ENCODE measurements at places on chromosomes 3 and 15. TPM values are rescaled to one million over a fixed set of nuclear protein-coding genes. Genes with fewer than 3 reads are reported as not detected.

Gene BCL2A1
- 13.8 TPM for total RNA-seq

Gene APOD
- not detected for total RNA-seq

Gene IP6K1
- 41.0 TPM for total RNA-seq

Gene CCDC54
- total RNA-seq: not detected

GRCh38 chr3:42690191-42690590, 4.9 kb downstream of the KLHL40 start:
- peaks cover 2% of the 10 kb centered on the region for H3K4me1 ChIP-seq
- no peaks in the 10 kb centered on the region for H3K36me3 ChIP-seq
- no peak for DNase-seq
- H3K27ac ChIP-seq: no peak overlapping the region
- H3K27me3 ChIP-seq: peaks cover 25% of the 10 kb centered on the region

DNA sequence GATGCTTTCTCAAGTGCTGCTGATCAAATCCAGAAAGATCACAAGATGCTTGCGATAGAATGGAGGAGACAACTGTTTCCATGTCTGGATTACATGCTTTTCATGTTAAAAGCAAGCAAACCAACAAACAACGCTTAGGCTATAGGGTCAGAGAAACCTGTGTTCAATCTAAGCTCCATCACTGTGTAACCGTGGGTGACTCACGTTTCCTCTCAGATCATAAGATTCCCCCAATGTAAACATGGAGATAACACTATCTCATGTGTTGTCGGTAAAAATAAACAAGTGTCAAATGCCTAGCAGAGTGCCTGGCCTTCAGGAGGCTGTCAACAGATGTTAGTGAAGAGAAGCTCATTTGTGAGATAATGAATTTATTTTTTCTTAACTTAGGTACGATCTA, 907.8 kb downstream of the NTRK3 start:
- H3K4me1 ChIP-seq: no peaks in the 10 kb centered on the region
- DNase-seq: no peak
- H3K27ac ChIP-seq: no peak overlapping the region
- no peak overlapping the region for H3K4me3 ChIP-seq
- H3K27me3 ChIP-seq: no peaks in the 10 kb centered on the region

GRCh38 chr3:51942603-51943450, 664 bp downstream of the PARP3 start:
- H3K27ac ChIP-seq: peak overlapping the region; percentile 88
- peak overlapping the region; percentile 80 for H3K4me3 ChIP-seq
- DNase-seq: peak; percentile 82
- H3K4me1 ChIP-seq: peaks cover 40% of the 10 kb centered on the region

DNA sequence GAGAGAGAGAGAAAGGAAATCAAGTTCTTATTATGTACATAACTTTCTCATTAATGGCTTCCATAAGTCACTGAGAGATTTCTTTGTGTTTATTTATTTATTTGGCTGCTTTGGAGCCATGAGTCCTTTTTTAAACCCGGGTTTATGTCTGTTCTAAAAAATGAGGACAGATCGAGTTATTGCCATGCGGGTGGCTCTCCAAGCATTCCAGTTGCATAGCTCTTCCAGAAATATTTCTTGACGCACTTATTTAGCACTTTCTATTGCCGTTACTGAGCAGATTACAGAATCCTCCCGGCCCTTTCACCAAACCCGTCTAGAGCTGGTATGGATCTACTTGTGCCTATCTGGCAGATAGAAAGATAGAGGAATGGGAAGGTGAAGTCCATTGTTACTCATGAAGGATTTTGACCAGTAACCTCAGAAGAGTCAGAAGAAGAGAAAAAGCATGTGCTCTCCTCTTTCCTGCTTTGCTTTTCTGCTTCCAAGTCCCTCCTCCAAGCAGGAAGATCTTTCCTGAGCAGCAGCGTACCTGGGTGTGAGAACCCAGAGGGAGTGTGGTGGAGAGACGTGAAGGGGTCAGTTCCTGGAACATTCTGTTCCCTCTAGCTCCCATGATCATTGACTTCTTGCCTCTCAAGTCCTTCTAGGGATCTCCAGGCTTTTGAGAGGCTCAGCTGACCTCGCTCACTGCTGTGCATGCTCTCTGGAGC, 112.8 kb downstream of the LPP start:
- H3K4me1 ChIP-seq: peaks cover 3% of the 10 kb centered on the region
- peaks cover 1% of the 10 kb centered on the region for H3K36me3 ChIP-seq
- no peak overlapping the region for H3K27ac ChIP-seq
- no peak overlapping the region for H3K4me3 ChIP-seq
- DNase-seq: no peak

GRCh38 chr3:42340466-42340865, 69.9 kb downstream of the LYZL4 start:
- H3K4me1 ChIP-seq: peaks cover 2% of the 10 kb centered on the region
- H3K27me3 ChIP-seq: peaks cover 12% of the 10 kb centered on the region
- DNase-seq: no peak
- H3K27ac ChIP-seq: no peak overlapping the region
- no peaks in the 10 kb centered on the region for H3K36me3 ChIP-seq

DNA sequence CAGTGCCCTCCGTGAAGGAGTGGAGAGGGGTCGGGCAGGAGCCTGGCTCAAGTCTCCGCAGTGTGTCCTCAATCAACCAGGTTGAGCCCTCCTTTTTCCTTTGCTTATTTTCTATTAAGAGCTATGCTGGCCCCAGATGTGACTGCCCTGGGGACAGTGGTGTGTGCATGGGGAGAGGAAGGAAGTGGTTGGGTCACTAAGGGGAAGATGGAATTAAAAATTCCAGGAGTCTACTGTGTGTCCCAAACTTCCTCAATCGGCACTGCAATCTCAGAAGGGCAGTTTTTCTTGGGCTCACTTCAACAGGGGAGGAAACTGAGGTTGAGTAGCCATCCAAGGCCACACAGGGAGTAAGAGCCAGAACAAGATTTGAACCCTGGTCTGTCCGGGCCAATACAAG, 13.7 kb upstream of the GRIP2 start:
- H3K4me3 ChIP-seq: no peak overlapping the region
- peaks cover 8% of the 10 kb centered on the region for H3K4me1 ChIP-seq
- H3K27ac ChIP-seq: no peak overlapping the region
- peaks cover 31% of the 10 kb centered on the region for H3K27me3 ChIP-seq

DNA sequence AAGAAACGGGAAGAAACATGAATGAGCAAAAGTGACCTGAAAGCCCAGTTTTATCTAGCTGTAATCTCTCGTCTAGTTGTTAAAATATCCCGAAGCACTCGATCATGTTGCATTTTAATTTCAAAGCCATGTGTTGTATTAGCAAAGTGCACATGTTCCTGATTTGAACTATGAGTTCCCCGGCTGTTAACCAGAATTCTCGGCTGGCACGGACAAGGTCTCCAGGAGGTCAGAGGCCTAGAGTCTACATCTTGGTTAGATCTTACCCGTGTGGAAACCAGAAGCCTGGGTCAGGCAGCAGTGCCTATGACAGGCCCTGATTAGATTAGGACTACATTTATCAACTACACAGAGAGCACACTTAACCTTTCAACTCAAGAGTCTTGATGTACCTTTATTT, 195.8 kb downstream of the CDIN1 start:
- H3K36me3 ChIP-seq: no peaks in the 10 kb centered on the region
- H3K27me3 ChIP-seq: no peaks in the 10 kb centered on the region
- DNase-seq: no peak
- H3K27ac ChIP-seq: no peak overlapping the region
- no peak overlapping the region for H3K4me3 ChIP-seq

GRCh38 chr3:138051947-138052802, 42.2 kb downstream of the CLDN18 start:
- no peak overlapping the region for H3K27ac ChIP-seq
- H3K36me3 ChIP-seq: no peaks in the 10 kb centered on the region
- no peaks in the 10 kb centered on the region for H3K4me1 ChIP-seq

DNA sequence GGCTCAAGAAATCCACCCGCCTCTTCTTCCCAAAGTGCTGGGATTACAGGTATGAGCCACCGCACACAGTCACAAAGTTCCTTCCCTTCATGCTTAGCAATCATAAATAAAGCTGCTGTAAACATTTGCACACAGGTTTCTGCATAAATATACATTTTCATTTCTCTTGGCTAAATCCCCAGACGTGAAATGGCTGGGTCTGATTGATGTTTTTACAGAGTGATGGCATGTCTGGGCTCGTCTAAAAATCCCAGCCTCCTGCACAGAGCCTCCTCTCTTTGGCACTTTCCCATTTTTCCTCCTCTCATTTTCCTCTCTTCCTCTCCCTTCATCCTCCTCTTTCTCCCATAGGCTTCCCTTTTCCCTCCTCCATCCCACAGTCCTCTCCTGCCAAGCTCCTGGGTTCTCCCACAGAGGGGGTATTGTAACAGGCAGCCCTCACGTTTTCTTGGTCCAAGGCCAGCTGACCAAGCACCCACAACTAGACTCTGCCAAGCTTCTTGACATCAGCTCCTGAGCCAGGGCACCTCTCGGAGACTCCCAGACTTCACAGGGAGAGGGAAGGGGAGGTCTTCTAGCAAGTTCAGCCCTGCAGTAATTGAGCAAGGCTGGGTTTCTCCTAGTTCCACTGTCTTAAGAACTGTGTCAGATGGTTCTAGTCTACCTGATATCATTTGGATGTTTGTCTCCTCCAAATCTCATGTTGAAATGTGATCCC, 10.5 kb upstream of the PLA2G4E start:
- H3K27ac ChIP-seq: no peak overlapping the region
- DNase-seq: no peak
- peaks cover 6% of the 10 kb centered on the region for H3K4me1 ChIP-seq
- H3K36me3 ChIP-seq: no peaks in the 10 kb centered on the region
- peaks cover 32% of the 10 kb centered on the region for H3K27me3 ChIP-seq
- H3K4me3 ChIP-seq: no peak overlapping the region

- peaks cover 45% of the 10 kb centered on the region for H3K36me3 ChIP-seq
- H3K27ac ChIP-seq: no peak overlapping the region
- H3K27me3 ChIP-seq: no peaks in the 10 kb centered on the region
- peaks cover 15% of the 10 kb centered on the region for H3K4me1 ChIP-seq
These were observed 35.2 kb downstream of the BDH1 start for GRCh38 chr3:197520311-197521276.

- H3K27ac ChIP-seq: no peak overlapping the region
- no peaks in the 10 kb centered on the region for H3K4me1 ChIP-seq
- no peak for DNase-seq
- H3K36me3 ChIP-seq: no peaks in the 10 kb centered on the region
- H3K27me3 ChIP-seq: no peaks in the 10 kb centered on the region
These were observed 129.9 kb downstream of the ROBO2 start for GRCh38 chr3:77169823-77170222.

DNA sequence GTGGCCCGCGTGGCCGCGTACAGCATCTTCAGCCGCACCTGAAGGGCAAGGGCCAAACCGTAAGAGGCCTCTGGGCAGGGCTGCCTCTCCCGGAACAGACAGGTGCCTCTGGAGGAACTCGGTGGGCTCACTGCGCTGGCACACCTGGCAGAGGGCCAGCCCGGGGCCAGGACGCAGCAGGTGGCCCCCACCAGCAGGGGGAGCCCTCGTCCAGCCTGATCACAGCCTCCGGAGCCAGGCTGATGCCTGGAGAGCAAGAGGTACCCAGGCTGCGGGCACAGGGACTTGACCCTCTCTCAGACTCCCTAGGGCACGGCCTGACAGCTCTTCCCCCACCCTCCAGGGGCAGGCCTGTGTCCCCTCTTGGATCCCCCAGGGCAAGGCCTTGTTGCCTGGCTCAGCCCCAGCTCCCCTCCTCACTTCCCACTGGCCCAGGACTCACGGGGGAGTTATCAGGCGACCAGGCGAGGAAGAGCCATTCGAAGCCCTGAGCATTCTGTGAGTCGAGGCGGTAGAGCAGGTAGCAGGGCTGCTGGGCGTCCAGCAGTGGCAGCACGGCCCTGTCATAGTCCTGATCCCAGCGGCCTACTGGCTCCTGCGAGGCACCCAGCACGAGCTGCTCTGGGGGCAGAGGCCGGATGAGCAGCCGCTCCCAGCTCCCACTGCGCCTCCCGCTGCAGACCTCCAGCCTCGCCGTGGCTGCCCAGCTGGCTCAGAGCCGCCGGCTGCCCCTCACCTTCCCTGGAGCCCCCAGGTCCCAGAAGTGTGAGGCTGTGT, 6.2 kb upstream of the TLR9 start:
- H3K4me1 ChIP-seq: peaks cover 42% of the 10 kb centered on the region
- H3K27ac ChIP-seq: peak overlapping the region; percentile 57
- peak; percentile 89 for DNase-seq
- H3K36me3 ChIP-seq: peaks cover 30% of the 10 kb centered on the region

- H3K27ac ChIP-seq: no peak overlapping the region
- peaks cover 14% of the 10 kb centered on the region for H3K4me1 ChIP-seq
- H3K27me3 ChIP-seq: no peaks in the 10 kb centered on the region
- H3K36me3 ChIP-seq: peaks cover 12% of the 10 kb centered on the region
- H3K4me3 ChIP-seq: no peak overlapping the region
- no peak for DNase-seq
These were observed 38.7 kb downstream of the HSPBAP1 start for GRCh38 chr3:122754929-122755328.

DNA sequence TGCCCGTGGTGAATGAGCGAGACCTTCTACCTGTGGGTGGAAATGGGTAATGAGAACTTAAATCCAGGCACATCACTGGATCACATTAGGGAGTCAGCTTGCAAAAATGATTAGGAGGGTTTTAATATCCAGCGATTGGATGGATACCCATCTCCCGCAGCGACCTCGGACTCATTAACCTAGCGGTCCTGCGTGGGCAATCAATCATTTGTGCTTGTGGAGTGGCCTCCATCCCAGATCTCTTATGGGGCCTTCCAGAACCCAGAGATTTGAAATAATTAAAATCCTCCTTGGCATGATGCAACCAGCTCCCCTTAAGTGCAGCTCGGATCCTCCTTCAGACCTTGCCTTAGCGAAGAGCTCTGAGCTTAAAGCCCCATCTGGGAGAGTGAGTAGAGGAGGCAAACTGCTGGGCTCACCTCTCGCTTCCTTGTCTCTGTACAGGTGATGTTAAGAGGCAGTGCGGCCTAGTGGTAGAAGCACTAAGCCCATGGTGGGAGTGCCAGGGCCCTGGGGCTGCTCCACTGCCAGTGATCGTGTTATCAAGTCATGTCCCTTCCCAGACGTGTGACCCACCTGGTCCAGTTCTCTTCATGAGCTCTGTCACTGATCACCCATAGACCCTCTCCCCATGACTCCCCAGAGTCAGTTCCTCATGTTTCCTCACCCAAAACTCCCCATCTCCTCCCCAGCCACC, 285.2 kb upstream of the TLE3 start:
- no peaks in the 10 kb centered on the region for H3K36me3 ChIP-seq
- peaks cover 2% of the 10 kb centered on the region for H3K27me3 ChIP-seq
- no peak overlapping the region for H3K27ac ChIP-seq
- no peaks in the 10 kb centered on the region for H3K4me1 ChIP-seq
- peak; percentile 35 for DNase-seq

DNA sequence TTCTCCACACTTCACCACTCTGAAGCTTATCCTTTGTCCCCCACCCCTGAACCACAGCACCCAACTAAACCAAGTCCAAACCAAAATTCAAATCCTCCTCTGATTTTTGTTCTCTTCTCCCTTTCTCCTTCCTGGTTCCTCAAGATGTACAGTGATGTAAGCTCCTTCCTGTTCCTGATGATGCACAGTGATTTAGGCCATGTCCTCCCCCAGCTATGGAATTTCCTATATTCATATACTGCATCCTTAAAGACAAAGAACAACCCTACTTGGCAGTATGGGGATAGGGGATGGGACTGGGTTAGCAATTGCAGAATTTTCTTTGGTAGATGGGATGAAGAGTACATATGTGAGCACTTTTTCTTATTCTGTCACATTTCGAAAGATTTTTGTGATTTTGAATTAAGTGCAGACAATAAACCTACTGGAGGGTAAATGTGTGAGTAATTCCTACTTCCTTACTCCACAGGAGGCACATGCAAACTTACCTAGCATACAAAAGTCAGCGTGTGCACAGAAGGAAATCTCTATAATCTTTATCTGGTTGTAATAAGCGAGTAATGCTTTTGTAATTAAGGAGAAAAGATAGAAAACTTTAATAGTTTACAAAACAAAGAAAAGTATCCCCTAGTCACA, 125.0 kb downstream of the ANO10 start:
- no peak overlapping the region for H3K4me3 ChIP-seq
- no peak overlapping the region for H3K27ac ChIP-seq
- H3K27me3 ChIP-seq: no peaks in the 10 kb centered on the region
- peaks cover 18% of the 10 kb centered on the region for H3K4me1 ChIP-seq

All from activated CD8-positive, alpha-beta memory T cell treated with anti-CD3 and anti-CD28 coated beads, Interleukin-2, amount 10 ng/mL, durations not matched to agents 7 days and 5 days (primary cell).